ENCODE measurements at places on chromosomes 3 and 15.

- no peak for DNase-seq
These were observed 4.5 kb upstream of the NANOGP8 start for GRCh38 chr15:35089551-35089950.

GRCh38 chr15:64580696-64581407, 120.5 kb downstream of the ZNF609 start:
- no peak for DNase-seq

- no peak for DNase-seq
These were observed 111.4 kb downstream of the CMSS1 start for GRCh38 chr3:99928771-99929744.

DNA sequence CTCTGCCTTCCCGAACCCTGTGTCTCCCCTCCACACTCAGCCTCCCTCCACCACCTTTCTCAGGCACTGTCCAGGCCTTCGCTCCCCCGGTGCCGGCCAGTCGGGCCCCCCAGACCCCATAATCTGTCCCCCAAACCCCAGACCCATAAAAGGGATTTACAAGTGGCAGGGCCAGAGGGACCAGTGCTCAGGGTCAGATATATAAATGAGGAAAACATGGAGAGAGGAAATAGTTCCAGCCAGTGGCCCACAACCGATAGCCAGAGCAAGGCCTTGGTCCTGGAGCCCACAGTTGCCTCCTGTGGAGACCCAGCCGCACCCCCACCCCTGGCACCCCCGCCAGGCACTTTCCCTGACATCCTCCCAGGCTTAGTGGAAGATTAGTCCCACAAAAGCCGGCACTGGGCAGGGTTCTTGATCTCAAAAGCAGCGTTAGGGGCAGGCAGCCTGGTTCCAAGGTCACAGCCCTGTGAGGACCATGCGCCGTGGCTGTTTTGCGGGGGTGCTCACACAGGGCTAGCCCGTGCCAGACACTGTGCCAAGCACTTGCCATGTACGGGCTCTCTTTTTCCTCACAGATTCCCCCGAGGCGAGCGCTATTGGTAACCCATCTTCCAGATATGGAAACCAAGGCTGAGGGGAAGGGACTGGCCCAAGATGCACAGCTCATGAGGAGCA, 1.1 kb upstream of the PLXND1 start:
- no peak for DNase-seq

DNA sequence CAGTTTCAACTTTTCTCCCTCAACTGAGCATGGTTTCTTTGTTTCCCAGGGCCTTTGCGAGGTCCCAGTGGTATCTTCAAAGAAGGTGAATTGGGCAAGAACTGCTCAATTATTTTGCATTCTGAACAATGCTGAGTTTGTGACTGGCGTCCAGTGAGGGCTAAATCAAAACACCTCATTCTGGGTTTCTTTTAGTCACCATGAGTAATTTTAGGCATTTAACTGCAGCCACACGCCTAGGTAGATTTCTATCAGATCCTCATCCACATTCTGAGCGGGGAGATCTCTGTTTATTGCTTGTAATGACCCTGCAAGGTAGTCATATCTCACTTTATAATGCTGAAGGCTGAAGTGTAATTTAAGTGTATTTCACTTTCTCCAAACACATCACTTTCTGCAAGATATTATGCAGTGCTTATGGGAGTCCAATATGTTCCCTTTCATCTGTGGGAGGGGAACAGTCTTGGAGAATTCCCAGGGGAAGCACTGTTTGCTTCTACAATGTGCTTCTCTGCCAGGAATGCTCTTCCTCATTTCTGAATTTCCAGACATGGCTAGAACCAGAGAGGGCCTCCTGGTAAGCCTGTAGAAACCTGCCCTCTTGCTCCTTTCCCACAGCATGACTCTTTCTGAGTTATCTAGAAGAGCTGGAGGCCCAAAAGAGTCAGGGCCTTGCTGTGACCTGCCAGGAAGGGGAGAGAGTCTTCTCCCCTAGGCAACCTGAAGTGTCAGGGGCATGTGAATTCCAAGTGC, 91.7 kb downstream of the FRMD4B start:
- no peak for DNase-seq

DNA sequence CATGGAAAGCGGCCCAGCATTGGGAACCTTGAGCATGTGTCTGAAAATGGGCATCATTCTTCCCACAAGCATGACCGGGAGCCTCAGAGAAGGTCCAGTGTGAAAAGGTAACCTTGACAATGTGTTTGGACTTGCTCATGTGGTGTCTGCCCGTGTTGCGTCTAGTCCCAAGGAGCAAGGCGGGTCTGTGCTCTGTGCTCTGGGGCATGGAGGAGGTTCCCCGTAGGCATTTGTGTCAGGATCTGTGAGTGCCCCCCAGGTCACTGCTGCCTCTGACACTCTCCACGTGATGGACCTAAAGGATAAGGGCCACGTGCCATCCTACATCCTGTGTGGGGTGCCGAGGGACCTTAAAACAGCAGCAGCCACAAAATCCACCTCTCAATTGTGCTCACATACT, 44.9 kb downstream of the CHDH start:
- no peak for DNase-seq

DNA sequence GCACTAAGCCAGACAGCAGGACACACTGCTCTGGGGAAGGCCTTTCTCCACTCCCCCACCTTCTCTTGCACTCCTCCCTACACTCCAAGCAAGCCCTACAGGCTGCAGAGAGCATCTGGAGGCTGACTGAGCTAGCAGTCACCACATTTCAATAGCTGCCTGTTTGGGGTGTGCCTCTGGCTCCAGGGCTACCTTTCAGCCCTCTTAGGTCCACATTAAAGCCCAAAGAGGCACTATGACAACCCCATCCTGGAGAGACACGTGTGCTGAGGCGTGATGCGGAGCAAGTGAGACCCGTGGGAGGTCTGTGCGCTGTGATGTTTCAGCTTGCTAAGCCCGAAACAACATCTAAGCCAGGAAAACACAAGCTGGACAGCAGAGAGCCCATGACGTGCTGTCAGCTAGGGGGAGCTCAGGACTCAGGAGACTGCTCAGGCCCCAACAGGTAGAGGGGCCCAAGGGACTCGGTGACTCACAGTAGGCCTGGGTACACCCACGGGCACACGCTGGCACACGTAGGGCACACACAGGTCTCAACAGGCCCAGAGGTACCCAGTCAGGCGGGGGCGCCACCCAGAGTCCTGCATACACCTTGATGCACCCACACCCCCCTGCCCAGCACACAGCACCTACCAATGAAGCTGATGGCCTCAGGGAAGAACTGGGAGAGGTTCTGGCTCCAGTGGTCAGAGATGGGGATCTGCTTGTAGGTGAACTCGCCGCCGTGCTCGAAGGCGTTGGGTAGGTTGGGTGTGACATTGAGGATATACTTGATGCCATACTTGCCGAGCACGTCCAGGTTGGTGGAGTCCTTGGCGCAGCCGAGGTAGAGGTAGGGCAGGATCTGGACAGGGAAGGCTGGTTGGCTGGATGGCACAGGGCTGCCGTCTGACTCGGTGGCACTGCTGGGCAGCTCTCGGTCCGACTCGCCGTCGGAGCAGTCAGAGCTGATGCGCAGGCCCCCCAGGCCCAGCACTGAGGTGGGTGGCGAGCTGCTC, 2.8 kb downstream of the DUSP7 start:
- peak; percentile 52 for DNase-seq

GRCh38 chr3:18591120-18591519, 166.0 kb upstream of the SATB1 start:
- DNase-seq = no peak

DNA sequence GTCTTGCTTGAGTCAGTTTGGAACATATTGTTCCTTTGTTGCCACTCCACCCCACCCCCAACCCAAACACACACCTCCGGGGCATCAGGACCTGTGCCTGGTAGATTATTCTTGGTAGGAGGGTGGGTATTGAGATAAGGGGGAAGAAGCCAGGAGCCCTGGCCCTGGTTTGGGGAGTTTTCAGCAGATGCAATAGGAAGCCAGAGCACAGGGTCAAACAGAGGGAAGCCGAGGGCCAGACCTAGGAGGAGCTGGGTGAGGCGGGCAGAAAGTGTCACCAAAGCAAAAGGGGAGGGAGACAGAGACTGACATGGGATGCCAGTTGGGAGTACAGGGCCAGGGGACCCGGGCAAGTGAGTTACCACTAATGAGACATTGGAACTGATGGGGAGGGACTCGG, 163.1 kb downstream of the RPLP1 start:
- no peak for DNase-seq

DNA sequence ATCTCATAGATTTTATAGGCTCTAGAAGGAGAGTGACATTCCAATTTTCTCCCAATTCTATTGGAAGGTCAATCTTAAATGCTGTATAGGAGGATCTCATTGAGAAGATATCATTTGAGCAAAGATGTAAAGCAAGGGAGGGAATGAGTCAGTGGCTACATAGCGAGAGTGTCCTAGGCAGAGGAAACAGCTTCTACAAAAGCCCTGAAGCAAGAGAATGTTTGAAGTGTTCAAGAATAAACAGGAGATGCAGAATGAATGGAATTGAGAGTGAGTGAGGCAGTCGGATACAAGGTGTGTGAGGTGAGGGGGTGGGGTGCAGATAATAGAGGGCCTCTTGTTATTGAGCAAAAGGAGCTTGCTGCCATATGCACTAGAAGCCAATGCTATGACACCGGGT, 545.9 kb downstream of the IGSF11 start:
- no peak for DNase-seq

- DNase-seq = no peak
These were observed 40.1 kb downstream of the EAF1 start for GRCh38 chr3:15467227-15468181.

- no peak for DNase-seq
These were observed 73.9 kb downstream of the PEX5L start for GRCh38 chr3:179962629-179963387.

GRCh38 chr15:38398134-38398533, 55.8 kb upstream of the FAM98B start:
- DNase-seq = no peak

DNA sequence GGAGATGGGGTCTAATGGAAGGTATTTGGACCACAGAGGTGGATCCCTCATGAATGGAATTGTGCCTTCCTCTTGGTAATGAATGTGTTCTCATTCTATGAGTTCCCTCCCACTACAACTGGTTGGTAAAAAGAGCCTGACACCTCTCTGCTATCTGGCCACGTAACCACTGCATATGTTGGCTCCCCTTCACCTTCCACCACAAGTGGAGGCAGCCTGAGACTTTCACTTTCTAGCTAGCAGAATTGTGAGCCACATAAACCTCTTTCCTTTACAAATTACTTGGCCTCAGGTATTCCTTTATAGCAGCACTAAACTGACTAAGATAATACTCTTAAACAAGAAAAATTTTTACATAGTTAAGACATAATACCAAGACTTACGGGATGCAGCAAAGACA, 155.3 kb downstream of the NR1I2 start:
- DNase-seq = no peak

- no peak for DNase-seq
These were observed 309.7 kb upstream of the NR2F2 start for GRCh38 chr15:96020797-96021196.

GRCh38 chr15:39180483-39180933, 400.4 kb upstream of the THBS1 start:
- no peak for DNase-seq

GRCh38 chr3:185257334-185257733, 3.5 kb upstream of the EHHADH start:
- no peak for DNase-seq

GRCh38 chr15:70722266-70723121, 40.9 kb downstream of the UACA start:
- DNase-seq = no peak

GRCh38 chr3:113205481-113205880, 5.9 kb upstream of the BOC start:
- no peak for DNase-seq

DNA sequence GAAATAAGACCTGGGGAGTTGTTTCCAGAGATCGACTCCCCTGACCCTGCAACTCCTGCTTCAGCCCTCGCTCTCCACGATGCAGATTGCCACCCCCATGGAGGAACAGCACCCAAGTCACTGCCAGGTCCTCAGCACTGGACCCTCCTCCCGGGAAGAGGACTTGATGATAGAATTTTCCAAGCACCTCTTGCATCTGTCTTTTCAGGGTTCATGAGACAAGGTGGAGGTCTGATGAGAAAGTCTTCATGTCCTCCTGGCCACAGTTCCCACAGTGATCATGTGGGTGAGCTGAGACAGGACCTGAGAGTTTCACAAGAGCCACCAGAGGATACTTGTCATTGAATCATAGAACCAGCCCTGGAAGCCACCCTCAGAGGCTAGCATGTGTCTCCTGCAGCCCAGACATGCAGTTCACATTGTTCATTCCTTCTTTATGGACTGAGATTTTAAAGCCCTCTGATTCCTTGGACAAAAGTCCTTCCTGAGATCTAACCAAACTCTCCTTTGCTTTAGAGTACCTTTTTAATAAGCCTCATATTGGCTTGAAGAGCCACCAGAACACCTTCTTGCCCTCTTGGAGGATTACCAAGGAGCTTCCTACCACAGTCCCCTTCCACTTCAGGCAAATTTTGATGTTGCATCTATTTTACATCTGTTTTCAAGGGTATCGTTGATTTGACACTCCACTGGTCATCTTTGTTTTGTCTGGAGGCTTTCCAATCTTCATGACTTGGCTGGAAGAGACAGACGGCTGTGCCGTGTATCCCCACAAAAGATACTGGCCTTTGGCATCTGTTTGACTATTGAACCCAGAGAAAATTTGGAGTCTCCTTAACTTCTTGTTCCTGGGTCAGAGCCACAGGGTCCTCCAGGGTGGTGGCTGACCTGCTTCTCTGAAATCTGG, 224.8 kb upstream of the BHLHE40 start:
- no peak for DNase-seq

DNA sequence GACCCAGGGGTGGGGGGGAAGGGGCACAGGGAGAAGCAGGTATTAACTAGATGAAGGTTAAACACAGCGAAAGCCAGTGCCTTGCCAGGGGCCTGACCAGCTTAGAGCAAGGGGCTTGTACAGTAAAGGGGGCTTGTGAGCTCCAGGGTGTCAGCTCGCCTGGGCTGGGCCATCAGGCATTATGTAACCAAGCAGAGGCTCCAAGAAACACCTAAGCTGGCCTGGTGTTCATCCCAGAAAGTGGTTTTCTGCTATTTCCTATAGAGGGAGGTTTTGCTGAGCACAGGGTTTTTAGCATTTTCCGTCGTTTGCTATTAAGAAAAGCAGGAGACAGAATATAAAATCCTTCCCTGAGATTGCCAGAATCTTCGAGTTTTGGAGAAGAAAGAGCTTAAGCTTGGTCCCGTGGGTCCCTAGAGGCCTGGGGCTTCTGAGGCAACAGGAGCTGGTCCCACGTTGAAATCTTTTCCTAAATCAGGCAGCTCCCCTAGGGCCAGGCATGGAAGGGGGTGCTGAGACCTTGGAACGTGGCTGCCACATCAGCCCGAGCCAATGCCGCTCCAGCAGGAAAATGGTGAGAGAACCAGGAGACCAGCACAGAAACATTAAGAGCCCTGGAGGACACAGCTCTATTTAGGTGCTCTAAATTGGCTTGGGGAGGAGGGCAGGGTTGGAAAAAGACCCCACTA, 71.4 kb downstream of the ISG20 start:
- no peak for DNase-seq

DNA sequence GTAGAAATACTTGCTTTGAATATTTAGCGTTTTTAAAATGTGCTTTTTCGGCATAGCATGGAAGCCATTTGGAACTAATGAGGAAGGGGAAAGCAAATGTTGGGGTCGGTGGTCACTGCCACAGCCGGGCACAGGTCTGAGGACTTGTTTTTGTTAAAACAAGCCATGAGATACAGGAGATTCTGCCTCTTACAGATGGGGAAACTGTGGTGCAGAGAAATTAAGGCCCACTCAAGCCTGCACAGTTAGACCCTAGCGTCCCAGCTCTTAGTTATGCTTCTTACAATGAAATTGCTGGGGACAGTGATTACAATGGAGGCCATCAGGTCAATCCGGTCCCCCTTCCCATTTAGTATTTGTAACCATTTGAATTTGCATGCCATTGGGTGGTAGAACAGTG, 2.5 kb upstream of the GPR171 start:
- DNase-seq = no peak

Data from substantia nigra (tissue), 51 donors.